ENCODE measurements at places on chromosomes 2 and 18.

DNA sequence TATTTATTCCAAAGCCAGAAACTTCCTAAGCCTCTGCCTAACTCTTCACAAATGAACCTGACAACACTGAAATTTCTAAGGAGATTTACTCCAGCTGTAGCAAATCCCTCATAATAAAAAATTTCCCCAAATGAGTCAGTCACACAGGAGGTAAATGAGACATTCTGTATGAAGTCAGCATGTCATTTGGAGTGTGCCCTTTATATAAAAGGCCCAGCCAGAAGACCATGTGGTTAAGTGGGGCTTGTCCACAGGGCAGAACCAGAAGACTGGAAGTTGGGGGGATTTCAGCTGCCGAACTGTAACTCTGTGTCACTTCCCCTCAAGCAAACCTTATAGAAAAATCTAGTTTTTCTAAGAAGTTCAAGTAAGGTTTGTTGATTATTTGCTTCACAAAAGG lies 30.2 kb downstream of the NRP2 start:
- no peak for DNase-seq

DNA sequence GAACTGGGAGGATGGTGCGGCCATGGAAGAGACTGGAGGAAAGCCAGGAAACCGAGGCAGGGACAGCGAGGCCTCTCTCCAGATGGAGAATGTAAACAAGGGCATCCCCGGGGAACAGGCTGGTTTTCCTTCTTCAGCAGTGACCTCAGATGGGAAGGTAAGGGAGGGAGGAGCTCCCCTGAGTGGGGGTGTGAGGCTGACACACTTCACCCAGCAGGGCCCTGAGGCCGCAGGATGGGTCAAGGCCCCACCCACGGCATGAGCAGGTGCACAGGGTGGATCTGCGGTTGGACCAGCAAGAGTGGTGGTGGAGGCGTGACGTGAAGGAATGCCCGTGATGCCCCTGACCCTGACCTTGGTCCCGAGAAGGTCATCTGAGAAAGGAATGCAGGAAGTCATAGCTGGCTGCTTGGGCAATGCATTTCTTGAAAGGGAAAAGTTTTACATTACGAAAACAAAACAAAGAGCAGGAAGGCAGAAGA lies 48.1 kb downstream of the ADCY3 start:
- DNase-seq = no peak

GRCh38 chr2:29165362-29166241 lies 50.4 kb downstream of the CLIP4 start:
- DNase-seq = no peak

DNA sequence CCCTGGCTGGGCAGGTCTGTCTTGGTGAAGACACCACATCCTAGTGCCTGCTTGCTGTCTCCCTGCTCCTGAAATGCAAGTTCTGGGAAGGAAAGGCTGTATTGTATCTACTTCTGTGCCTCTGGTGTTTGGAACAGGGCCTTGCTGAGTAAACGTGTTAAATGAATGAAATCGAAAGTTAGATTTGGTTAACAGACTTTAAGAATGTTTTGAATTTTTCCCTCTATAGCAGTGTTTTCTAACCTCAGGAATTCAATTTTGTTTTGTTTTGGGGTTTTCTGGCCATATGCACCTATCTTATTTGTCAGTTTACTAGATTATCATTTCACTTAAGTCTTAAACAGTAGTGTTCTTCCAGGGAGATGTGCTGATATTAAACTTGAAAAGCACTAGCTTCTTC lies 20.7 kb downstream of the FARP2 start:
- no peak for DNase-seq

GRCh38 chr2:134167015-134167414 lies 86.9 kb upstream of the MGAT5 start:
- DNase-seq = no peak

- DNase-seq = no peak
Measured at GRCh38 chr2:214775971-214776370, 33.5 kb downstream of the BARD1 start.

- no peak for DNase-seq
Measured at GRCh38 chr2:225122583-225123486, 80.6 kb upstream of the DOCK10 start.
